ENCODE measurements at places on chromosomes 5 and 9.

DNA sequence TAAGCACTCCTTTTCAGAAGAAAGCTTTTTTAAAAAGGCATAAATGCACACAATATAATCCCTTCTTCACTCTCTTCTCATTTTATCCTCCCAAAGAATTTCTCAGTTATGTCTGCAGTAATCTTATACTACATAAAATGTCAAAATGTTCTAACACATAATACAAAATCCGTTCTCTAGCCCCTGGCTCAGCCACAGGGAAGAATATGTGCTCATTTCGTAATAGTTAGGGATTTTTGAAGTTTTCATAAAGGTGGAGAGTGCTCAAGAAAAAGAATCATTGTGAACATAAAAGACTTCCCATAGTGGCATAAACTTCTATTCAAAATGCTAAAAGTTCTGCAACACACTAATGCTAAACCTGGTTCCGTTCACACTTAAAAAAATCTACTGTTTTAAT, 1410.7 kb upstream of the C9orf72 start:
- DNase-seq: no peak

- DNase-seq: peak; percentile 27
These were observed 1.3 kb downstream of the NIM1K start for GRCh38 chr5:43193181-43193893.

DNA sequence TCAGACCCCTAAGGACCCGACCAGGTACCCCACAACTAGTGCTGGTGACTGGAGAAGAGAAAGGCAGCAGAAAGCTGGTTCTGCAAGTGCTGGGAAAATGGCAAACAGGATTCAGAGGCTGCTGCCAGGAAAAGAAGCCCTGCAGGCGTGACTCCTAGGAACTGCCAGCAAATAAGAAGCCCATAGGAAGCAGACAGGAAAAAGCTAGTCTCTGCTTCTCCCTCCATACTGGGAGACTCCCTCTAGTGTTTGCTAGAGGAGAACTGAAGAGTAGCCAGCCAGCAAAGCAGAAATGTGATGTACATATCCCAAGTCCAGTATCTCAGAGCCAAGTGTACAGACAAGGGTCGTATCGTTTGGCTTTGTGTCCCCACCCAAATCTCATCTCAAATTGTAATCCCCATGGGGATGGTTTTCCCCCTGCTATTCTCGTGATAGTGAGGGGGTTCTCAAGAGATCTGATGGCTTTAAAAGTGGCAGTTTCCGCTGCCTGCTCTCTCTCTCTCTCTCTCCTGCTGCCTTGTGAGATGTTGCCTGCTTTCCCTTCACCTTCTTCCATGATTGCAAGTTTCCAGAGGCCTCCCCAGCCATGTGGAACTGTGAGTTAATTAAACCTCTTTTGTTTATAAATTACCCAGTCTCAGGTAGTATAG, 38.1 kb upstream of the TUSC1 start:
- DNase-seq: no peak

- no peak for DNase-seq
These were observed 146.7 kb downstream of the ROR2 start for GRCh38 chr9:91803151-91803940.

DNA sequence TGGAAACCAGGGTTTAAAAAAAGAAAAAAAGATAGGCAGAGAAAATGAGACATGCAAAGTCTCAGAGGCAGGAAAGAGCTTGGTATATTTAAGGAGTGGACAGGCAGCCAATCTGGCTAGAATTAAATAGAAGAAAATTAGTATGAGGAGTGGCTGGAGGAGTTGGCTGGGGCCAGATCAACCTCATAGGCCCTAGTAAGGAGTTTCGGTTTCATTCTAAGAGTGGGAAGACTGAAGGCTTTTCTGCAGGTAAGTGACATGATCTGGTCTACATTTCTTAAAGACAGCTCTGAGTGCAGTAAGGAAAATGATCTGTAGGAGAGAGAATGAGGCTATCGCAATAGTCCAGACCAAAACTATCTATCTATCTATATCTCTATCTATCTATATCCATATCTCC, 27.5 kb downstream of the ADRB2 start:
- DNase-seq: no peak

GRCh38 chr5:167050568-167051401, 1240.7 kb upstream of the WWC1 start:
- no peak for DNase-seq

GRCh38 chr5:40678460-40679147, 1.1 kb upstream of the PTGER4 start:
- DNase-seq: no peak

DNA sequence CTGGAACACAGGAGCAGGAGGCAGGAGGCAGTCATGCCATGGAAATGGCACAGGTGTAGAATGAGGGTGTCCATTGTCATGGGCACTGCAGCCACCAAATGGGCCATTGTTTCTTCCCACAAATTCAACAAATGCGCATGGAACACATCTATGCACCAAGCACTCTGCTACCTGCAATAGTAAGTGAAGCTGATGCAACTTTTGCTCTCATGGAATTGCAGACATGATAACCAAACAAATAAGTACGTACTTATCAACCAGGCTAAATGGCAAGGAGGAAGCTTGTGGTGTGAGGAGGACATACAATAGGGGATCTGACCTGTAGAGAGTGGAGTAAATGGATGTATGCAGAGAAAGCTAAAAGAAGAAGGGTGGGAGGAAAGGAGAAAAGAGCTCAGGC, 116.8 kb downstream of the TRIM36 start:
- DNase-seq: no peak

DNA sequence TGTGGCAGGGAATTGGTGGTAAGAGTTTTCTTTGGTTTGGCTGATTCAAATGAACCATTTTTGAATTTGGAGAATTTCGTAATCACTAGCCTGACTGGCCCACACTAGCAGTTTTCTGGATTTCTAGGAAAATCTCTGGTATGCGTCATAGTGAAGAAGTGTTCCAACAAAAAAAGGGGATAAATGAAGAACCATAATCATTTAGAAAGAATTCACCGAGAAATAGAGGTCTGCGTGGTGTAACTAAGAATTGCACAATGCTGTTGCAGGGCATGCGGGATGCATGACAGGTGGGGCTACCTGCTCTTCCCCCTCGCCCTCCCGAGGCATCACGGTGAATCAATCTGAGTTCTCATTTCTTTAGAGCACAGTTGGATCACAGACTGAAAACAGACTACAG, 232.3 kb upstream of the PAPPA start:
- DNase-seq: no peak

- no peak for DNase-seq
These were observed 73.8 kb upstream of the IL17B start for GRCh38 chr5:149452665-149453617.

DNA sequence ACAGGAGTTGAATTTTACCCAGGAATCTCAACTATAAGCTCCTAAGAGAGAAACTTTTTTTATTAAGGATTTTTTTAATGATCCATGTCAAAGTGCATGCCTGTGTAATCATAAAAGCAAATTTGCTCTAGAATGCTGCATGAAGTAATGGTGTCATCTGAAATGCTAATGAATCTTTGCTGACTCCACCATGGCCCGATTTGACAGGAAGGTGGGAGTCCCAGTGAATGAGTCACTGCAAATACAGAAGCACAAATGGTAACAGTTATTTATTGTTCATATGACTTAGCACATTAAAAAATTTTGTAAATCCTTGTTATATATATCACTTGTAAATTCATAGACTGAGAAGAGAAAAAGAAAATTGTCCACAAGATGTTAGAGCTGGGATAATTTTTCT, 341.3 kb downstream of the RASEF start:
- no peak for DNase-seq

GRCh38 chr5:83564069-83564749, 92.7 kb downstream of the VCAN start:
- peak; percentile 29 for DNase-seq

- DNase-seq: no peak
These were observed 95.9 kb upstream of the FBN2 start for GRCh38 chr5:128633901-128634300.
